Stimulated activated CD8-positive, alpha-beta memory T cell treated with anti-CD3 and anti-CD28 coated beads, Interleukin-4, amount 100 ng/mL, for 4 hours (primary cell): ENCODE measurements at places on chromosomes 4 and X.

DNA sequence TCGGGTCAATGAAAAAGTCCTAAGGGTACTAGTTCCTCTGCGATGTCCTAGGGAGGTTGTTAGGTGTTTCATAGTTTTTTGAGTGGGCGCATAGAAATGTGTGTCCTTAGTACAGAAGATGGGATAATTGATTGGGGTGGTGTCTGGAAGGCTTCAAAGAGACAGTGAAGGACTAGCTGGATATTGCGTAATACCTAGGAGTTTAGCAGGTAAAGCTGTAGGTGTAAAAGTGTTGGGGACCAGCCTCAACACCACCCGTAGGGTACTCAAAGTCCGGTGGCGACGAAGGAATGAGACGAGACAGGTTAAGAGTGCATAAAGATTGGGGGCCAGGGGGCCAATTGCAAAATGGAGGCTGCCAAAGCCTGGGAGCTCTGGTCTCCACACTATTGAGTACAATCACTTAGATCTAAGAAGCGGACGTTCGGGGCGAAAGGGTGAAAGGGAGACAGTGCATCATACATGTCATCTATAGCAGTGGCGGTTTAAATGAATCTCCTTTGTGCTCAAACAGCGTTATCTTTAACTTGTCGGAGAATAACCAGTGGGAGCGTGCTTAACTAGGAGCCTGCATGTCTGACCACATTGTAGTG lies 1.0 kb downstream of the TRMT44 start:
- DNase-seq: no peak

GRCh38 chr4:92658318-92658717 lies 354.6 kb downstream of the GRID2 start:
- DNase-seq: no peak

- no peak for DNase-seq
Observed at GRCh38 chrX:41482154-41482850, 35.2 kb downstream of the NYX start.

- DNase-seq: no peak
Observed at GRCh38 chr4:150130933-150131332, 52.7 kb downstream of the DCLK2 start.

- no peak for DNase-seq
Observed at GRCh38 chr4:110795971-110796370, 173.1 kb upstream of the PITX2 start.

DNA sequence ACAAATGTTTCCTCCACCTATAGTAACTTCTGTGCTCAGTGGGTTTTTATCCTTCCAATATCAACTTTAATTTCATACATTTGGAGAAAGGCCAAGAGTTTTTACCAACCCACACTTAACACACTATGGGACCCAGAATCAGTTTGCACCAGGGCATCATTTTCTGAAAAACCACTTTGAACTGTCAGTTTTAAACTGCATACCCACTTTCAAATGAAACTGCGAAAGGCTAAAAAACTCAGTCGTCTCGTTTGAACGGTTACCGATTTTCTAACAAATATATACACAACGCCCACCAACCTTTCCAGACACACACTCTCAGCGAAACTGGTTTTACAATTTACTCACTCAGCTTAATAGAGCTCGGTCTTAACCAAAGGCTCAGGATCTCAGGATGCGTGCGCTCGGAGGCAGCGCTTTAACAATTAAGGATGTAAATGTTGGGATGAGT lies 376 bp downstream of the ABCG2 start:
- DNase-seq: no peak

DNA sequence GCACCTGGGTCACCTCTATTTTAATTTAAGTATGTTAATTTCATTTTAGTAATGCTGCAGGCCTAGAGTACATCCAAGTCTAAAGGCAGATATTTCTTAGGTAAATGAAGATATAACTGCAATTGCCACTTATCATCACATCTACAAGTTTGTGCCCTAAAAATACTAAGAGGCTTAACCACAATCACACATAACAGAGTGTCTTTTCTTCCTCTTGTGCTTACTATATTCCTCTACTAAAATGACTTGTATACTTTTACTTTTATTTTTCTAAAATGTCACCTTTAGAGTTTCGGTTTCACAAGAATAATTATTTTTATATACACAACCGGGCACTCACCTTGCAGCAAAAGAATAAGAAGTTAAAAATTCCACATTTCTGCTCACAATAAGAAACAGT lies 77.9 kb downstream of the EFHC2 start:
- DNase-seq: no peak

- no peak for DNase-seq
Observed at GRCh38 chr4:42306221-42307109, 90.8 kb upstream of the SHISA3 start.

- DNase-seq: no peak
Observed at GRCh38 chr4:145503486-145504072, 21.9 kb downstream of the SMAD1 start.

DNA sequence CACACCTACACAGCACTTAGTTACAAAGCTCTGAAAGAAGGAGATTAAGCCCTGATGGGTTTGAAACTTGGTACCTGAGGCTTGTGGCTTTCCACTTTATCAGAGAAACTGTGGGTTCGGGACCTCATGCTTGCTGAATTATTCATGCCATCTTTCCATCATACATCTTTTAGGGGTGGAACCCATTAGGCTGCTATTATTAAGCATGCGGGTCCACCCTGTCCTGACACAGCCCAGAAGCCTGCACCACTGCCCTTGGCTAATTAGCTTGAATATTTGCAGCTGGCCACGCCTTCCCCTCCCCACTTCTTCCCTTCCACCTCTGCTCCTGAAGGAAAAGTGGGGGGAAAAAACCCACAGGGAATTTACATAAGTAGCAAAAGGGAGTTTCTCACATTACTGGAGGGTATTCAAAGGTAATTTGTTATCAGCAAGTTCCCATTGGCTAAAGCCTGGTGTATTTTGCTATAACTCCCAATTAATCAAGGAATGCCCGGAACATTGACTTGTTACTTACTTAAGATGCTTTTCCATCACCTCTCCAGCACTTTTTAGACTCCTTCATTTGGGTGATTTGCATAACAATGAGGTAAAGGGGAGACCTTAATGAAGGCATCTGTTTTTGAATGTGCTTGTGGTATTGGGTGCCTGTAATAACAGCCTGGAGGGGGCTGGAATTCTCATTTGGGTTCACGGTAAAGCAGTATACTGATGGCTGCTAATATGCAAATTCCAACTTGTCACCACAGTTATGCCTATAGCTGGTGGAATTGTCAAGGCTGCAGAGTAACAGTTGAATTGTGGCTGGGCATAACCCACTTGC lies 231.7 kb upstream of the GATB start:
- no peak for DNase-seq

GRCh38 chr4:93764639-93765246 lies 63.8 kb upstream of the ATOH1 start:
- no peak for DNase-seq

DNA sequence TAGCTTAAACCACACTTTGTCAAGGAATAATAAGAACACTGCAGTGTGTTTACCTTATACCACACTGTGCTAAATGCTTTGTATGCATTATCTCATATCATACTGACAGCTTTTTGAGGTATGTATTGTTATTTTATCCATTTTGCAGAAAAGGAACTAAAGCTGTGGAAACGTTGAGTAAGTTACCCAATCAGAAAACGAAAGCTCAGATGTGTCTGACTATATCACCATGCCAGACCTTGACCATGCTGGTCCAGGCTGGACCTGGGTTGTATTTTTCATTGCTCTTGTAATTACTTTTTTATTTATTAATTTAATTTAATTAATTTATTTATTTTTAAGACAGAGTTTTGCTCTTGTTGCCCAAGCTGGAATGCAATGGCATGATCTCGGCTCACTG lies 2.1 kb downstream of the HSD17B11 start:
- DNase-seq: no peak

DNA sequence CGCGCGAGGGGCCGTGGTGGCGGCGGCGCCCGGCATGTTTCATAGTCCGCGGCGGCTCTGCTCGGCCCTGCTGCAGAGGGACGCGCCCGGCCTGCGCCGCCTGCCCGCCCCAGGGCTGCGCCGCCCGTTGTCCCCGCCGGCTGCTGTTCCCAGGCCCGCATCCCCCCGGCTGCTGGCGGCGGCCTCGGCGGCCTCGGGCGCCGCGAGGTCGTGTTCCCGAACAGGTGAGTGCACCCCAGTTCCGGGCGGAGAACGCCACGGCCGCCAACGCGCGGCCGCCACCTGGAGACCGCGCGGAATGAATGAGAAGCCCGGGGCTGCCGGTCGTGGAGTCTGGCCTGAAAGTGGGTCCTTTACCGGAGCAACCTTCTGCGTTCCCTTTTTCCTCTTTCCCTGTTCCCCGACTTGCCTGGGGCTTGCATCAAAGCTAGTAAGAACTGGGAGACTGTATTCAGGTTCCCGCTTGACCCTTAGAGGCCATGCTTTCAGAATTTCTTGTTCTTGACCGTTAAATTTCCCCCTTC lies 429 bp downstream of the NOCT start:
- DNase-seq: no peak

- DNase-seq: no peak
Observed at GRCh38 chr4:48331577-48332330, 9.6 kb upstream of the SLAIN2 start.

DNA sequence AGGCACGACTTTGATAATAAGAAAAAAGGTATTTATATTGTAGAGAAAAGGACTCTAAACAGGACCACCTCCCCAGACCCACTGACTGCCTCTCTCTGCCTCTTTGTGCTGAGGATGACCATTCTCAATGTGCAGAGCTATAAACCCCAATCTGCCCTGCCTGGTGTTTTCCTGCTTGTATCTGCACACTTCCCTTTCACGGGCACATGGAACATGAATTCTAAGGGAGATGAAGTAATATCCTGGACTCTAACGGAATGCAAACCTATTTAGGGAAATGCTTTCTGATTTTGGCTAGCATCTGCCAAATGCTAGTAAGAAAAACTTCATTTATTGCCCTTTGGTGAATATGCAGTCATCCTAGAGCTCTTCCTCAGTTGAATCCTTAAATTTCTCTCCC lies 2.4 kb downstream of the DIPK2B start:
- no peak for DNase-seq

- no peak for DNase-seq
Observed at GRCh38 chr4:48968814-48969213, 17.3 kb upstream of the CWH43 start.

DNA sequence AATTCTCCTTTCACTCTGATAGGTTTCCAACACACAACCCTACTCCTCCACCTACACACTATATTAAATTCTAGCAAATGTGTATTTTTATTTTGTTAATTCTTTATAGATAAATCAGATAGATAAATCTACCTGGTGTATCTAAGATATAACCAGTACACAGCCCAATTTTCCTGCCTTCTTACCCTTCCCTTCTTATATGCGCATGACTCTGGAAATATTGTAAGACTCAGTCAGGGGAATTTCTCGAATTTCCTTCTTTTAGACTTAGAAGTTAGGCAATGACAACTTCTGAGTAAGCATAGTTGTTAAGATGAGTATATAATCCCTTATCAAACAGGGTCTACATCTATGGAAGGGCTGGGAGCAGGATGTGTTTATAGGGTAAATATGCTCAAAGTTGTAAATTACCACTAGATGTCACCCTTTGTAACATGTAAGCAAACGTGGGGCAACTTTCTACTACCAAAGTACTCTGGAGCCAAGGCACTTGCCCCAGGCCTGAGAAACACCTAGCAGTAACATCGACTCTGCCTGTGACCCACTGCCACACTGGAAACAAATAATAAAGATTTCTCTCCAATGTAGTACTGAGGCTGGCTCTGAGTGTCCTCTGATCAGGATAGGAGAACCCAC lies 444.7 kb downstream of the IQCM start:
- DNase-seq: no peak

- DNase-seq: no peak
Observed at GRCh38 chr4:84482564-84483563, 16.2 kb downstream of the NKX6-1 start.

GRCh38 chrX:14028473-14028872 lies 1.2 kb downstream of the GEMIN8 start:
- no peak for DNase-seq

- DNase-seq: no peak
Observed at GRCh38 chr4:6424425-6424824, 48.0 kb downstream of the PPP2R2C start.

GRCh38 chr4:87270144-87270543 lies 49.7 kb upstream of the KLHL8 start:
- no peak for DNase-seq

- no peak for DNase-seq
Observed at GRCh38 chrX:9440116-9440844, 24.6 kb upstream of the TBL1X start.

- no peak for DNase-seq
Observed at GRCh38 chr4:76670631-76671030, 227.3 kb downstream of the SOWAHB start.

DNA sequence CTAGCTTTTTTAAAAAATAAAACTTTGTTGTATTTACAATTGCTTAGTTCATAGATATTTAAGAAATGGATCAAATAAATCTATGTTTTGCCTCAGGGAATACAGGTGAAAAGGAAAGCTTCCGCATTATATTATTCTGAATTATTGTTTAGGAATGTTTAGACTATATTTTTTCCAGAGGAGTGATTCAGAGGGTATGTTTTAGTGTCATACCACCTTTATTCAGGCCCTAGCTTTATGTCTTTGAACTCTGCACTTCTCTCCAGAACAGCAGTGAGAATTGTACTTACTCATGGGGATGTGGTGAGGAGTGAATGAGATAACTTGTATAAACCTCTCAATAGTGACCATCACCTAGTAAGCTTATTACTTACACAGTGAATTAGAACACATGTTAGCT lies 14.0 kb downstream of the SLIT2 start:
- DNase-seq: no peak

- DNase-seq: no peak
Observed at GRCh38 chr4:170336238-170336775, 246.6 kb upstream of the AADAT start.

GRCh38 chrX:97867266-97867665 lies 983.6 kb downstream of the RPA4 start:
- no peak for DNase-seq

DNA sequence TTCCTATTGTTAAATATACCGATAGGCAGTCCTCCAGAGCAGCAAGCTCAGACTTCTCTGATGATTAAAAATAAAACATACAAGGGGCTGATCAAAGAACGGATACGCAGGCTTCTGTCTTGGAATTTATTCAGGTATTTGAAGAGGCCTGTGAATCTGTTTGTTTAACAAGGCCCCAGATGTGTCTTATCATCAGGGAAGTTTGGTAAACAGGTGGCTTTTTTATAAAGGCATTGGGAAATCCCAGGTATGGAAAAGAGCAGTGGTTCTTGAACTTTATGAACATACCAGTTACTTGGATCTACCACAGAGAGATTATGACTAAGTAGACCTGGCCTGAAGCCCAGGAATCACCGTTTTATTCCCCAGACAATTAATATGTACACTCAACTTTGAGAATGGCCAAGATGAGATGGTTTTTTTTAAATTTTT lies 47.9 kb downstream of the SOWAHB start:
- no peak for DNase-seq

GRCh38 chrX:20971250-20971649 lies 403.0 kb upstream of the CNKSR2 start:
- DNase-seq: no peak

DNA sequence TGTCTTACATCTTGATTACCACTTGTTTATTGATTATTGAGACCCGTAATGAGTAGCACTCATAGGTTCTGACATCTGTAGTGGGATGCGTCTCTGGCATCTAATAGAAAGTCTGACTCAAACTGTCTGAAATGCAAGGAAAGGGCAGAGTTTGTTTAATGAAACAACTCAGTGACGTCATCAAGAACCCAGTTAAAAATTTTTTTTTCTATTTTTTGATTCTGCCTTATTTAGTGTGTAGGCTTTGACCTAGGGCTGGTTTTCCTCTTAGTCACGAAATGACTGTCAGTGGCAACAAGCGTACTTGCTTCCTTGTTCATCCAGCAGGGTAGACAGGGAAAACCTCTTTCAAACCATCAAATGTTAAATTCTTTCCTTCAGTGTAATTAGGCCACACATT lies 3.1 kb upstream of the CDKL5 start:
- no peak for DNase-seq

- no peak for DNase-seq
Observed at GRCh38 chr4:5930456-5930855, 37.6 kb upstream of the CRMP1 start.
